Naive thymus-derived CD8-positive, alpha-beta T cell (primary cell): ENCODE measurements at places on chromosomes 7 and 10.

DNA sequence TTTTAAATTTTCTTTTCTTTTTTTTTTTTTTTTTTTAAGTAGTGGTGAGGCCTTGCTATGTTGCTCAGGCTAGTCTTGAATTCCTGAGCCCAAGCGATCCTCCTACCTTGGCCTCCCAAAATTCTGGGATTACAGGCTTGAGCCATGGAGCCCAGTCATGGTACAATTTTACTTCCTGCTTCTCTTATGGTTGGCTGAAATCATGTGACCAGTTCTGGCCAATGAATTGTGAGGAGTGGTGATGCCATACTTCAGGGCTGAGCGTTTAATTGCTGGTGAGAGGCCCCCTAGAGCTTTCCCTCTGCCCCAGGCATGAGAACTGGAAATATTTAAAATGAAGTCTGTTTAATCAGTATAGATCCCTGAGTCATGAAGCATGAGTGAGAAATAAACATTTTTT is 22.2 kb upstream of the BAIAP2L1 start:
- no peak for DNase-seq

DNA sequence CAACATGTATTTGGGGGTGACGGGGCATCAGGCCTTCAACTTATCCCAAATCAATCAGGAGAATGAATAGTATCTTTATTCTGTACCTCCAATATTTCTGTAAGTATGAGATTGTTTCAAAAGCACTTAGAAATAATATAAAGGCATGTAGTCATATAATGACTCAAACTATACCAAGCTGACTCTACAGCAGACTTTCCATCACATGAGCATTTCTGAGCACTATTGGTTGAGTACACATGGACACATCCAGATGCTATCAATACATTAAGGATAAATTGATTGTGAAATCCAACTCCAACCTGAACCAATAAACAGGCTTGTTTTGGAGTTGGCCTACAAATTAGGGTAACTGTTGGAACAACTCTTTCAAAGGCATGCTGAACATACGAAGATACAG is 229.4 kb downstream of the SFMBT2 start:
- no peak for DNase-seq

DNA sequence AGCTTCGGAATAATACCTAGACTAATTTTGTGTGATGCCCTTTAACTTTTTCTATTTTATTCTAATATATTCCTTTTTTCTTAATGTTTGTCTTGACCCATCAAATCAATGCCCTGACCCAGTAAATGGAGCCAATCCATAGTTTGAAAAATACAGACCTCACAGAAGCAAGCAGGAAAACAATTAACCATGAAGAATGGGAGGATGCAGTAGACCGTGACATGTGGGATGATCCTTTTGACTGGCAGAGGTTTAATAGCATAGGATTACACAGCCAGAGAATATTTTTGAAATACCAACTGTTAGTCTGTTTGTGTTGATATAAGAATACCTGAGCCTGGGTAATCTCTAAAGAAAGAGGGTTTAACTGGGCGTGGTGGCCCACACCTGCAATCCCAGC is 142.6 kb upstream of the NEBL start:
- no peak for DNase-seq

DNA sequence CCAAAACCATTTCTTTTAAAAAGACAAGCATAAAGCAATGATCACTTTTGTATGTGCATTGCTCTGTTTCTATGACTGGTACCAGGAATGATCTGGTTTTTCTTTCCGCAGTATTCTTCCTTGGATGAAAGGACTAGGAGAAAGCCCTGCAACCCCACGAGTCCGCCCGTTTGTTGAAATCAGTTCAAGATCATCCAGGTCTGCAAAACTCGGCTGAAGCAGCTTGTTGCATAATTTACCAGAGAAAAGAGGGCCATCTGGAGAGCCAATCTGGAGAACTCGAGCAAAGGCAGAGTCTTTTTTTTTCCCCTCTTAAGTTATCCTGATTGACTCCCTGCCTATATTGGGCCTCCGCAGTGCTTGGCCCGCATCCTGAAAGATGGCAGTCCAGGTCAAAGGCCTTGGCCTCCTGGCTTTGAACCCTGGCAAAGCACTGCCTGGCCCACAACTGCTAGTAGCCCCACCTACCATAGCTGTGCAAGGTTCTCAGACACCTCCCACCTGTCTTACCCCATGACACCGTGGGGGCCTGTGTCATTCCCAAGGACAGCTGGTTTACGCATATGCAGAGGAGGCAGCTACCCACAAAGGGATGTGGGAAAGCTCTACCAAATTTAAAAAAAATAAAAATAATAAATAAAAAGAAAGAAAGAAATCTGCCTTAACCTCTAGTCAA is 572.2 kb downstream of the INHBA start:
- no peak for DNase-seq

- DNase-seq = peak; percentile 62
Measured at GRCh38 chr10:30751678-30752331, 122.3 kb upstream of the LYZL2 start.

DNA sequence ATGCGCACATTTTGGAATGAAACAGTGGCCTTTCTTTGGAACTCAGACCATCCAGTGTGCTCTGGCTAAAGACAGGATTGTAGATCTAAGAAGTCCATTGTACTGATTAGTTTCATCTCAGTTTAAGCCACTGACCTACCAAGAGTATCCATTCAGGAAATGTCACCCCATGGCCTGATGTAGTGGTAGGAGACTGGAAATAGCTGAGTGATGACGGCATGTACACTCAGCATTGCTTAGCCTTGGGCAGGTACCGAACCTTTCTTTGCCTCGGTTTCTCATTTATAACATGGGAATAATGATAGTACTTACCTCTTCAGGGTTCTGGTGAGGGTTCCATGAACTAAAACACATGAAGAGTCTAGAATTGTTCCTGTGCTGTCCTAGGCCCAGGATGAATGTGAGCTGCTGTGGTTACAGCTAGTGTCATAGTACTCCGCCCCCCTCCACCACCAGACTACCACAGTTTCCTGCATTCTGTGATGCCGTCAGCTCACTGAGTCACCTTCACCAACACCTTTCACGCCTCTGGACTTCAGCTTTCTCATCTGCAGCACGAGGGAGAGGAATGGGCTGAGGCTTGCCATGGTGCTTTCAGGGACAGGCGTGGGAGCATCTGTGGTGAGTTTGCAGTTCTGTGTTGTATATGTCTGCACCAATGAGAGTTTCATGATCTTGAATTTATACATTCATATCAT is 484.0 kb upstream of the GALNT17 start:
- peak; percentile 71 for DNase-seq

DNA sequence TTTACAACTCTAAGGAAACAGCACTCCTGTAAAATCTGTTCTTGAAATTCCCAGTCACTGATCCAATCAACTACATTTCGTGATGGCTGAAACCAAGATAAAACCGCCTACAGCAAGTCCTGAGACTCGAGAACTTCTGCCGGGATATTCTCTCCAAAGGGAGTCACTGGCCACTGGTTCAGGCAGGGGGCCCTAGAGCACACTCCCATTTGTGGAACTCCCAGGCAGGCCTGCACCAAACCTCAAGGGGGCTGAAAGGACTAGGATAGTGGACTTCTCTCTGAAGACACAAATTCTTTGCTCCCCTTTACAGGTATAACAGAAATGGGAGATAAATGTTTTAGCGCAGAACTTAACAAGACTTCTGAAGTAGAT is 16.3 kb downstream of the CYTH3 start:
- DNase-seq = no peak

DNA sequence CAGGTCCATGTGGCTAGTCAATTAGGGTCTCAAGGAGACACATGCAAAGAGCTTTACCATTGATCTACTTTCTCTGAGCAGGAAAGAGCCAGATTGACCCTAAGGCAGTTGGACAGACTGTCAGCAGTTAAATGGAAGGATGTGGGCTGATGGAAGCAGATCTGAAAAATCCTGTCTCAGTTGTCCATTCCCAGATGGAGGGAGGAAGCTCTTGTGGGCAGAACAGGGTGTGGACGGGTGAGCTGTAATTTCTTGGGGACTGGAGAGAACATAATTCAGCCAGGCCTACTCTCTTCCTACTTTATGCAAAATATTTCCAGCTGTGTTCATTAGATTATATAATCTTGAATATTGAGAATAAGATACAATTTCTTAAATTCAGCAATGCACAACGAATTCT is 163.6 kb downstream of the GNAT3 start:
- no peak for DNase-seq

- peak; percentile 66 for DNase-seq
Measured at GRCh38 chr7:143305423-143306070, 10.4 kb upstream of the CLCN1 start.

- DNase-seq = no peak
Measured at GRCh38 chr7:113731571-113731970, 187.2 kb downstream of the PPP1R3A start.

DNA sequence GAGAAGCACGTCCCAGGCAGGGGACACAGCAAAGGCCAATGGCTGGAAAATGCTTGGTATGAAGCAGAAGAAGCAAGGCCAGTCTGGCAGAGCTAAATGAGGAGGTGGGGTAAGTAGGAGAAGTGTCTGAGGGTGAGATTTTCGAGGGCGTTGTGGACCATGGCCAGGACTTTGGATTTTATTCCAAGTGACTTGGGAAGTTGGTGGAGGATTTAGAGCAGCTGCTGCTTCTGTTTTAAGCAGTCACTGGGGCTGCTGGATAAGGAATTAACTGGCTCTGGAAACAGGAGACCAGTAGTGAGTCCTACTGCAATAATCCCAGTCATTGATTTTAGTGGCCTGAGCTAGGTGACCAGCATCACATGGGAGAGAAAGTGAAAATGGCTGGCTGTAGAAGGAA is 67.6 kb upstream of the GSDME start:
- no peak for DNase-seq

GRCh38 chr7:138092486-138093028 is 16.3 kb downstream of the AKR1D1 start:
- no peak for DNase-seq

GRCh38 chr10:62617652-62618051 is 186.9 kb upstream of the ADO start:
- no peak for DNase-seq

- DNase-seq = no peak
Measured at GRCh38 chr7:117225536-117225935, 97.3 kb downstream of the WNT2 start.

DNA sequence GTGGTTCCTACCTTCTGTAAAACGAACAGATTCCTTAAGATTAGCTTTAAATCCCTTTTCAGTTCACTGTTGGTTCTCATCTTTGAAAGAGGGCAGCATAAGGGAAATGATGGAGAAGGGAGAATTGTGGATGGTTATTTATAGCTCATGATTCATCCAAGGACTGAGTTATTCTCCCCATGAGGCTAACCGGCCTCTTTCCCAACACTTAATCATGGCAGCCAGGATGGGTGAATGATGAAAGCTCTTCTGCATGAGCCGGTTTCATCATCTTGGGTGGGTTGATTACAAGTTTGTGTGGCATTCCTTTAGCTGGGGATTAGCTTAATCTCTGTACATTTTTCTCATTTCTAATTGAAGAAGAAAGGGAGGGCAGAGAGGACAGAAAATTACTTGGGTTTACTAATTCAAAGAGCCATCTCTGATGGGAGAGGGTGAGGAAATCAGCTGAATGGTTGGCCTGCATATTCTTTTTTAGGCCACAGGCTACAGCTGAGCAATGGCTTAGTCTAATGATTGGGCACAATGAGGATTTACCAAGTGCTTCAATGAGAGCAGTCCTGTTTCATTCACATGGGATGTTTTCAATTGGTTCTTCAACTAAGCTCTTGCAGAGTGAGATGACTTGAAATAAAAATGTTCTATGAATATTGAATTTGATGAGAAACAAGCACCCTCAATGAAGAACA is 250.0 kb downstream of the BMPER start:
- no peak for DNase-seq

DNA sequence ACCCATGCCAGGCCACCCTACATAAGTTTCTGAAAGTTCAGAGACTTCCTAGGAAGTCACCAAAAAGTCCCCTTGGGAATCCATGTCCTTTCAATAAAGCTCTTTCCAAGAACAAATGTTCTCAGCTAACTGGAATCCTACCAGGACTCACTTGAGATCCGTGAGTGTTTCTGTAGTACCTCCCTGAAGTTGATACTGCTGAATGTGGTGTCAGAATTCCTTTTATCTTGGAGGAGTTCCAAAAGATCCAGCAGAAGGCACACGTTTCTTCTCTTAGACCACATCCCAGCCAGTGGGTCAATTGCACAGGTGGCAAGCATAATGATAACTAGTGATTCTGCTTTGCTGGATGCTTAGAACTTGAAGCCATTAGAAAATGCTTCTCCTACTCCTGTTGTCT is 689.7 kb upstream of the IGFBP3 start:
- no peak for DNase-seq

DNA sequence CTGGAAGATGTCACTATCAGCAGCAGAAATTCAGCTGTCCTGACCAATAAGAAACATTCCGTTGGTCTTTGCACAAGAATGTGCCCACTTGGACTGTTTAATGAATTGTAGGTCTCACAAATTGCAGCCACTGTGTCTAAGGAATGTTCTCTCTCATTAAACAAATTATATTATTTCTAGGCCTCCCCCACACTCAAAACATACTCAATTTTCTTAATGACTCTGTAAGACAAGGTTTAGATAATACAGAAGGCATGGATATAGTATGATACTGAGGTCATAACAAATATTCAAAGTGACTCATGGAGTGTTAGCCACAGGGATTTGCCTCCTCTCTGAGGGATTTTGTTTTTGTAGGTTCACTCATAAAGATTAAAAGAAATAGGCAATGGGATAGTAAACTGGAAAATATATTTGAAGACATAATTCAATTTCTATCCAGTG is 197.5 kb downstream of the PTN start:
- no peak for DNase-seq

DNA sequence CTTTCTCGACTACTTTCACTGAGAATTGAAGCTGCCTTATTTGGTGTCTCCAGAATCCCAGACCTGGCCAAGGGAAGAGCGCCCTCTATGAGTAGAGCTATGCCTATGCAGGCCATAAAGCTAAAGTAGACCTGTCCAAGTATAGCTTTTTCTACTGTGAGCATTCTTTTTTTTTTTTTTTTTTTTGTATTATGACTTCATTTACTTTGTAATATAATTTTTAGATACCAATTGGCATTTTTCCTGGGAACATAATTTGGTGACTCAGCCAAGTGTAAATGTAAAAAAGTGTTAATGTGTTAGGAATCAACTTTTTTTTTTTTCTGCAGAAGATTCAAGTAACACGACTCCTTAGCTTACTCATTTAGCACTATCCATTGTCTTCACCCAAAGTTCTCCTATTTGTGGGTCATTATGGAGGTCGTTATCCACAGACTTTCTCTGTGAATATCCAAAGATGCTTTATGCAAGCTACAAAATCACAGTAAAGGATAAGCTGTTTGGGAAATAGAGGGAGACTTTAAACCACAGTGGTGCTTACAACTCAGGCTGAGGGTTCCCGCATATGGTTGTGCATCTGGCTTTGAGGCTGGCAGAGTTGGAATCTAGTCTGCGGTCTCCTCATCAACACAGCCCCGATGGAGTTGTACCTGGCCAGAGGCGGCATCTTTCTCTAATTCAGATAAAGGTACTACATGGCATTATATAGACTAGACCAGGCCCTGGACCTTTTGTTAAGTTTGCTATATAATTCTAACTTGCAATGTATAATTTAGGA is 1040.2 kb upstream of the SORCS1 start:
- DNase-seq = no peak
